Activated CD4-positive, alpha-beta T cell treated with anti-CD3 and anti-CD28 coated beads, Interleukin-2, amount 50 U/mL, for 1 hour (primary cell): ENCODE measurements at places on chromosomes 7 and 10.

GRCh38 chr10:8454357-8454756, 399.9 kb downstream of the GATA3 start:
- no peak for DNase-seq

DNA sequence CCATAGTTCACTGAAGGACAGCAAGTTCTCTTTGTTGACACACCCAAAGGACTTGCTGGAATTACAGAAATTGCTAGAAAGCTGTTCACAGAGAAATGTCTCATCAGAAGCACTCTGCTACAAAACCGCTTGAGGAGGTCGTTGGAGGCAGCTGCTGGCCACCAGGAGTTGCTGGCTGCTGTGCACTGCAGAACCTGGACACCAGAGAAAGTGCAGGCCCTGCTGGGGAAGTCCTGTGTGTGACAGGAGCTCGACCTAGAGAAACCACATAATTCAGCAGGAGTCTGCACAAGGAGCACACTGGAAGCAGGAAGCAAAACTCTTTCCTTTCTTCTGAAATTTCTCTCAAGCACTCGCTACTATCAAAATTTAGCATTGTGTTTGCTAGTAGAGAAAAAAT, 461.5 kb upstream of the GHITM start:
- no peak for DNase-seq

DNA sequence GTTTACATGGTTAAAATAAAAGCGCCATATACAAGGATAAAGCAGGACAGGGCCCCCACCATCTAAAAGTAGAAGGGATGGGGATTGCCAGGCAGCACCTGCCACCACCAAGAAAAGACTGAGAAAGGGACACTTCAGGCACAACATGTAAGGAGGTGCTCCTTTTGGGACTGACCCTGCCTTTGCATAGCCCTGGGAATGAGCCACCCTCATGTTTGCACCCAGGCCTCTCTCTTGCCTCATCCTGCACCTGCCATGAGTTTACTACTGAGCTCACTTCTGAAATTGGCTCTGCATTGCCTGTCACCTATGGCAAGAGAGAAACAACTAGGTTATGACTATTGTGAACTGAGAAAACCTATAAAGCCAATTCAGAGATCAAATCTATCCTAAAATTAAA, 489.7 kb downstream of the KCNMA1 start:
- DNase-seq = no peak

- no peak for DNase-seq
Observed at GRCh38 chr10:101114646-101115045, 16.5 kb upstream of the TLX1 start.
